ENCODE measurements at places on chromosomes 5 and 9. TPM values are rescaled to one million over a fixed set of nuclear protein-coding genes. Genes with fewer than 3 reads are reported as not detected.

- DNase-seq, result no peak
Observed at GRCh38 chr5:367358-368130, 46.0 kb downstream of the AHRR start.

DNA sequence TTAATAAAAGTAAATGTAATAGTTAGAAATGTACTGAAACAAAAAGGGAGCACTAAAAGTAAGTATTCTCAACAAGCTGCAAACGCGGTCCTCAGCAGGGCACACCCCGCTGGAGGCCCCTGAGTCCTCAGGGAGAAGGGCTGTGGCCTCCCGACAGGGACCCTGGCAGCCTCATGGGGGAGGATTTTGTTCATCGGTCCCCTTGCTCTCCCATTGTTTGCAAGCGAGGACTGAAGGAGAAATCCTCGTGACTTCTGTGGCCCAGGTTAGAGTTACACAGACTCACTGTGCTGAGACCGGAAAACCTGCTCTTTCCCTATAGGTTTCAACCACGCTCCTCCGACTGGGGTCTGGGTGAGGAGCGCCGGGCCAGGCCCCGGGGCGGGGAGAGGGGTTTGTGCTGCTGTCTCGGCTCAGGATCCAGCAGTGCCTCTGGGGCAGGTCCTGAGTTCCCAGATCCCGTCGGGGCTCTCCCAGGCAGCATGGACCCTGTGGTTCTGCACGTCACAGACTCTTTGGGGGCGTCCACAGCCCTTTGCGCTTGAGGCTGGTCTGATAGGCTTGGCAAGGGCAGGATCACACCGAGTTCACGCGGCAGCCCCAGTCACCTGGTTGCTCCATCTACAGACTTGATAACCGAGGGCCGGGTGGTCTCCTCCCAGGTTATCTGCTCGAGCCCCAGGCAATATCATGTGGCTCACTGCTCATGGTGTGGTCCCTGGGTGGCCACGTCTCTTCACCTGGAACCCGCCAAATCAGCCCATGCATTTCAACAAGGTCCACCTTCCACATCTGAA is 38.8 kb downstream of the MRPL36 start:
- DNase-seq, result no peak

- no peak for DNase-seq
Observed at GRCh38 chr9:86983620-86984259, 36.4 kb upstream of the GAS1 start.

DNA sequence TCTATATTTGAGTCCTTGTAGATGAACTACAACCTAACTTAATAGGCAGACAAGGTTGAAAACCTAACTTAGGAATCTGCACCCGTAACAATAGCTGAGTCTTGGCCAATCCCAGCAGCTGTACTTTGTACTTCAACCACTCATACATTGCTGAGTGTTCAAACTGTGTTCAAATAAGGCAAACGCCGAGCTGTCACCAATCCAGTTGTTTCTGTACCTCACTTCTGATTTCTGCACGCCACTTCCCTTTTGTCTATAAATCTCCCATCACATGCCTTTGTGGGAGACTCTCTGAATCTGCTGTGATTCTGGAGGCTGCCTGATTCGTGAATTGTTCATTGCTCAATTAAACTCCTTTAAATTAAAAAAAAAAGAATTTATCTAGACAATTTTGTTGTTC is 167.8 kb upstream of the TUT7 start:
- DNase-seq, result no peak

- DNase-seq, result no peak
Observed at GRCh38 chr5:161966564-161966963, 101.0 kb upstream of the GABRG2 start.

DNA sequence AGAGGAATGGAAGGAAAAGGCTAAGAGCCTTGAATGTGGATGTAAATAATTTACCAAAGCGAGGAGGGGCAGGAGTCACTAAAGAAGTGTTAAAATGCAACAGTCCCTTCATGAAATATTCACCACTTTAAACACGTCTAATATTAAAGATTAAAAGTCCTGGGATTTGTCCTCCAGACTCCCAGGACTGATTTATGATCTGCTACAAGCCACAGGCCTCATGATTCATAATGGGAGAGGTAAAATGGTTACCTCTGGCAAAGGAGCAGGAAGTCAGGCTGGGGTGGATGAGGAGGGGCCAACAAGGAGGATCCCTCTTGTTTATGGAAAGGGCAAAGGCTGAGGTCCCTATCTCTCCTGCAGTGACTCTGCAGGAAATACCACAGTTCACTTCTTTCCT is 292.4 kb downstream of the TRIM32 start:
- DNase-seq, result no peak

- no peak for DNase-seq
Observed at GRCh38 chr9:87530716-87531115, 33.0 kb downstream of the DAPK1 start.

- DNase-seq, result no peak
Observed at GRCh38 chr5:55480781-55481180, 54.0 kb downstream of the PLPP1 start.

GRCh38 chr9:134227451-134228411 is 63.4 kb upstream of the RNU6ATAC start:
- DNase-seq, result no peak

DNA sequence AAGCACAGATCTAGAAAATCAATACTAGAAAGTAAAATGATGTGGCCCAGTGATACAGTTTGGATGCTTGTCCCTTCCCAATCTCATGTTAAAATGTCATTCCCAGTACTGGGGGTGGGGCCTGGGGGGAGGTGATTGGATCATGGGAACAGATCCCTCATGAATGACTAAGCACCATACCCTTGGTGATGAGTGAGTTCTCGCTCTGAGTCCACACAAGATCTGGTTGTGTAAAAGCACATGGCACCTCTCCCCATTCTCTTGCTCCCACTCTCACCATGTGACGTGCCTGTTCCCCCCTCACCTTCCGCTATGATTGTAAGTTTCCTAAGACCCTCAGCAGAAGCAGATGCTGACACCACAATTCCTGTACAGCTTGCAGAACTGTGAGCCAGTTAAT is 234.2 kb upstream of the CDH6 start:
- no peak for DNase-seq

DNA sequence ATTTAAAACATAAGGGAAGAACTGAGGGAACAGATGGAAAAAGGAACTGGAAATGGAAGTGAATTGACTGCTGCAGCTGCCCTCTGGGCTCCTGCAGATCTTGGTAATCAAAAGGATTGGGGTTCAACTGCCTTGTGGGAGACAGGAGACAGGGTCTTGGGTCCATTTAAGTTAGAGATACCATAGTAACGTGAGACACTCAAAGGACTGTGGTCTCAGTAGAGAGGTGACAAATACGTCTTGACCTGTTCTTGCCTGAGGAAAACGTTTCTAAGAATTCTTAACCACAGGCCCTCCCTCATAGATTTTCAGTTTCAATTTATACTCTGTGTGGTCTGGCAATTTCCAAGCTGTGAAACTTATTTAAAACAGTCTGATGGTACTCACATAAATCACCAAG is 100.8 kb upstream of the DHFR start:
- no peak for DNase-seq

GRCh38 chr5:9104571-9105339 is 441.1 kb downstream of the SEMA5A start:
- no peak for DNase-seq

The ANKRD34B gene
- total RNA-seq, result not detected

The PCDHGB2 gene
- 0.13 TPM for total RNA-seq

The GPRIN1 gene
- total RNA-seq, result 3.6 TPM

The CKMT2 gene
- not detected for total RNA-seq

The SPOUT1 gene
- total RNA-seq, result 233 TPM

The LRRTM2 gene
- 0.20 TPM for total RNA-seq

The PCDH1 gene
- total RNA-seq, result 0.05 TPM

The OTP gene
- total RNA-seq, result not detected

The C5 gene
- 0.18 TPM for total RNA-seq

All from activated T-cell treated with anti-CD3 and anti-CD28 coated beads, Interleukin-2, amount 50 U/mL, for 4 hours (primary cell).